Epithelial cell of prostate (primary cell): ENCODE measurements at places on chromosomes 11 and 22.

DNA sequence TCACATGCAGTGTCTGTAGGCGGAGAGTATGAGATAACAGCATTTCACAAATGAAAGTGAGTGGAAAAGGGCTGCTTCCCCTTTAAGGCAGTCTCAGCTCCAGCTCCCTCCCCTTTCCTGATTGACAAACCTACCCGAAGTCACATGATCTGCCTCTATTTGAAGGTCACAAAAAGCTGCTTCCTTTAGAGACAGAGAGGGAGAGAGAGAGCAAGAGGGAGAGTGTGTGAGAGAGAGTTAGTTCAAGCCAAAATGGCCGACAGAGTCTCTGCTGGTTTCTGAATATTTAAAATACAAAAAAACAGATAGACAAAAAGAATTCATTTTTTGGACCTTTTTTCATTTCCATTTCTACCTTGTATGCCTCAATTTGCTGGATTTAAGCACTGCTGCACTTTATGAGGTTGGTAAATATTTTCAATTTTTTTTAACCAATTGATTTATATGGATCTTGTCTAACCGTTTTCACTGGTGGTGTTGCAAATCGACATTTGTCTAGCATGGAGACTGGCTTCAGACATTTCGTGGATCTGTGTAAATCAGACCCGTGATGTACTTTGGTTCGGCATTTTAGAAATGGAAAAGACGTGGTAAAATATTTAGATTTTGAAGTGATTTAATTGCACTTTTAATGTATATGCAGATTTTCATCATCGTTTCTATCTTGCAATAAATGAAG is at the start of gene TNRC6B:
Gene TNRC6B (plus strand): TSS at position 188 of the 679 bp plus-strand sequence. CDS start 211 bp downstream, at position 399.
- peak; percentile 91 for DNase-seq

- DNase-seq = no peak
These were observed 20.8 kb downstream of the RELT start for GRCh38 chr11:73396985-73397384.

- DNase-seq = no peak
These were observed 132.5 kb downstream of the WT1 start for GRCh38 chr11:32302826-32303225.

DNA sequence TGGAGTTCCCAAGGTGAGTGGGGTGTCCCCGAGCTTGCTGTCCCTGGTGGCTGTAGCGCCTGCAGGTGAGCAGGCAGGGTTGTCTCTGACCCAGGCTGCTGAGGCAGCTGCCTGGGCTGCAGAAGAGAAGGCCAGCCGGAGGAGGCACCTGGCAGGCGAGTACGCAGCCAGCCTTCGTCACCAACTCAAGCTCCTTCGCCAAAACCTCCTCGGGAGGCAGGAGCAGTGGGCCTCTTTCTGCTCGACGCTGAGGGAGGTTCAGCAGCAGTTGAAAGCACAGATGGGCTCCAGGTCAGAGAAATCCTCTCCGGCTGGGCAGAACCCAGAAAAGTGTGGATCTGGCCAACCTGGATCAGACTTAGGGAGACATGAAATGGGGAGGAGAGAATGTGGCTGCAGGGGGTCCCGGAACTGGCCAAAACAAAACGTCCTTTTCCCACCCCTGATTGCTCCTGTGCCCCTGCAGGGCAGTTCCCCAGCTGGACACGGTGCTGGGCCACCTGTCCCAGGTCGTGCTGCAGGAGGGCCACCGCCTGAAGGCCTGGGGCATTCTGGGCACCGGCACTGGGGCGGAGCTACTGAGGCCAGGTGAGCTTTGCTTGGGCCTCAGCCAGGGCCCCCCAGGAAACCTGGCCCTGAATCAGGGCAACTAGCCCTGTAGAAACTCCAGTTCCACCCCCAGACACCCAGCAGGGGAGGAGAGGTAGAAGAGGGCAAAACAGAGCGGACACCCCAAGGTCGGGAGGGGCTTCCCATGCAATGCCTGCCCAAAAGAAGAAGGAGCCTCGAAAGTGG is 56.7 kb downstream of the BTG4 start:
- DNase-seq = no peak

GRCh38 chr11:83127310-83127637 is 29.7 kb upstream of the PCF11 start:
- no peak for DNase-seq

DNA sequence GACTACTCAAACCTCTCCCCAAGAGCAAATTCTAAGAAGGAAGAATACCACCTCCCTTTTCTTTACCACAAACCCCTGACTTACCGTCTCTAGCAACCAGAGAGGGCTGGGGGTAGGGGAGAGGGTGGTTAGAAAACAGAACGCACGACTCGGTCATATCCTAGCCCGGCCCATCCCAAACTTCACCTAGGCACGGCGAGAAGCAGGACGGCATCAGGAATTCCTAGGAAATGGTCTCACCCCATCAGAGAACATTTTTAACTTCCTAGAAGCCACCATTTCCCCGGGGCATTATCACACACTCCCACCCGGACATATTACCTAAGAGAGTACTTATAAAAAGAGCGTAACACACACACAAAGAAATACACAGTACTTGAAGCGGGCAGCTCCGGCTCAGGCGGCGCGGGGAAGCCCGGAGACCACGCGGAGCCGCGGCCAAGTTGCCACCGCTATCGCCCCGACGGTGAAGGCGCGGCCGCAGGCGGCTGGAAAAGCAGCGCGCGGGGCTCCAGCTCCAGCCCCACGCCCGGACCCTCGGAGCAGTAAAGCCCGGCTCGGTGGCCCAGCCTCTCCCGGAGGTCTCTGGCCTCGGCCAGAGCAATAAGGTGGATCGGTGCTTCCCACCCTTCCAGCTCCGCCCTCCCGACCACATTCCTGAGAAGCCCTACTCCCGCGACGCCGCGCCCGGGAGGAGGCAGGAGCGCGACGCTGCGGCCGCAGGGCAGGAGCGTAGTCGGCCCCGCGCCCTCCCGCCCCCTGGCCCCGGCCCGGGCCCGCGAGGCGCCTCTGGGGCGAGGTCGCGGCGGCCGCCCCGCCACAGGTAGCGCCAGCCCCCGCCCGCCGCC is 878 bp downstream of the RRAS2 start:
- DNase-seq = no peak

- DNase-seq = no peak
These were observed 216.2 kb upstream of the ARHGAP20 start for GRCh38 chr11:110928391-110928790.

- DNase-seq = no peak
These were observed 9.4 kb downstream of the LZTR1 start for GRCh38 chr22:20991252-20992055.

- DNase-seq = no peak
These were observed 25.9 kb upstream of the KCNJ11 start for GRCh38 chr11:17414317-17414737.

DNA sequence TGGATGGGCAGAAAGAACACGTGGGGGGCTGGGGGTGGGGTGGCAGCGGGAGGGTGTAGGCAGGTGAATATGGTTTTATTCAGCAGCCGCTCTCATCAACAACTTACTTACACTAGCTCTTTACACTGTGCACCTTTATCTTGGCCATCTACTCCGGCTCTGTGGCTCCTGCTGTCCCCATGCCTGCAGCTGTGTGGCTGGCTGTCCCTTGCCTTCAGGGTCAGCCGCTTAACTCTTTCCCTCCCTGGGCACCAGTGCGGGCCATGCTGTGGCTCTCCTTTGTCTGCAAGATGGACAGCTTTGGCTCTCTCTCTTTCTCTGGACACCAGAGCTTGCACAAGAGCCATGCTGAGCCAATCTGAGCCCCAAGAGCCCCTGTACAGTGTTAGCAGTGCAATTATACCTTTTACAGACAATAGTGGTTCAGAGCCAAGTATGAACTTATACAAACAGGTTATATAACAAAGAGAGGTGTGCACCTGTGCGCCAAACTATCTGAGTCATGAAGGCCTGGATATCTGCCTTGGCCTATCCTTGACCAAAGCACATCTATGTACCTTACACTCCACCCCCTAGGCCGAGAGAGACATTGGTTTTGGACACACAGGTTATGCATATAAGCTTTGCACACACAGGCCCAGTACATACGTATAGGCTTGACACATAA is 94.3 kb upstream of the CTSC start:
- DNase-seq = no peak

- no peak for DNase-seq
These were observed 849.8 kb upstream of the FAT3 start for GRCh38 chr11:91374794-91375193.

DNA sequence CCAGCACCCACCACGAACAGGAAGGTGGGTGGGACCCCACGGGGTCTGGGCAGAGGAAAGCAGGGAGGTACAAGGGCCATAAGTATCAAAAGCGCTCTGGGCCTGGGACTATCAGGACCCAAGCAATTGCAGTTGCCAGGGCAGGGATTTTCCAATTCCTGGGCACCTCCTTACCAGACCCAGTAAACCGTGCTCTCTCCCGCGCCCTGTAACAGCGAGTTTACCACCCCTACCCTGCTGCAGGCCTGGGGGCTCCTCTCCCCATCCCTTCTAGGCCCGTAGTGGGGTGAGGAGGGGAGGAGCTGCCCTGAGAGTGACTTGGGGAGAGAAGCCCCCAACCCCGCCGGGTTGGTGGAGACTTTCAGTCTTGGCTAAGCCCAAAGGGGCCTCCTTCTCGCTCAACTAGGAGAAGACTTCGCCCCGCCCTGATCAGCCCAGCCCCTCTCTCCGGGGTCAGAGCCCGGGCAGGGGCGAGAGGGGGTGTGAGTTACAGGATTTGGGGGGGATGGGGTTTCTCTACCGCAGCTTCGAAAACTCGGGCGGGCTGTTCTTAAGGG is 5.4 kb downstream of the PAX6 start:
- DNase-seq = no peak

DNA sequence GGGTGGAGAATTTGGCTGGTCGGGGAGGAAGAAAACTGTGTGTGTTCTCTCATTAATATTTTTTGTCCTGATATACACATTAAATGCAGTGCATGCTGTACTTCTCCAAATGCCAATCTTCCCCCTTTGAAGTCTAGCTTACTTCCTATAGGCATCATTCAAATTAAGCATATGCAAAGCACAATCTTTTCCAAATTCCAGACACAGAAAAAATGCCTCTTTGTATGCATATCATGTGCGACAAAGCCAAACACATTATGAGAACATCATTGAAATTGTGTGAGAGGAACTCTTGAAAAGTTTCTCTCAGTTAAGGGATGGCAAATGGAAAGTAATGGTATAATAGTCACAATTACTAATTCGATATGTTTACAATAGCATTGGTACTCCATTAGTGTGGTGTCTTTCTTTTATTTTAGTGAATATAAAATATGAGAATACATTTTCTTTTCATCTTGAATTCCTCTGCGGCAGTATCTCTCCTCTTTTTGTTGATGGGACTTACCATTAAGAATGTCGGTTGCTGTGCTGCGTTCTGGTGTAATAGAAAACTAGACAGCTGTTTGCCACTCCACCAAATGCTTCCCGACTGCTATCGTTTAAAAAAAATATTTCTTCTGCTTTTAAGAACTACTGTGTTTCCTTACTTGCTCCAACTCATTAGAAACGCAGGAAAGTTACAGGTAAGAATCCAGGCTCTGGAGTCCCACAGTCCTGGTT is 19.3 kb upstream of the NRIP3 start:
- DNase-seq = no peak

DNA sequence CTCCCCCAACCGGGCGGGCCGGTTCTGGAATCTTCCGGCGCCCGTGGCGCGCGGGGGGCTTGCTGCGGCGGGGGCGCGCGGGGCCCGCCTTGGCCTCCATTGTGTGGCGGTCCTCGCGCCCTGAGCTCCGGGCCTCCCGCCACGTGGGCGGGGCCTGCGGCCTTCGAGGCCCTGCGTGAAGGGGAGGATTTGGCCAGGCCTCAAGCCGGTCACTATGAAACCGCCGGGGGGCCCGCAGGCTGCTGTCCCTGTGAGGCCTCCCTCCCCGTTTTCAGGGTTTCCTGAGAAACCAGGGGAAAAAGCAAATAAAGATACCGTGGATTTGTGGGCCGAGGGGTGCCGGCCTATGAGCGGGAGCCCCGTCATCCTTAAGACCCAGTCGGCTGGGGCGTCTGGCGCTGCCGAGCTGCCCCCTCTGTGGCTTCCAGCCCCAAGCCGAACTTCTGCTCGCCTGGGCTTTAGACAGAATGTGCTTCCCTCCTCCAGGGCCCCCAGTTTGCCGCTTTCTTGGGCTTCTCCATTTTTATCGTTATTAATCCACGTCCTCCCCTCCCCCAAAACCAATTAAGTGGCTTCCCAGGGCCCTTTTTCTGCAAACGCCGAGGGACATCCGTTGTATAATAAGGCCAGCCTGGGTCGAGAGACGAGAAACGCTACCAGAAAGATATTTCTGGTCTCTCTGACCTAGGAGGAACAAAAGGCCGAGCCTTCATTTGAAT is 602 bp downstream of the EWSR1 start:
- DNase-seq = no peak

- DNase-seq = no peak
These were observed 83.6 kb downstream of the BCR start for GRCh38 chr22:23263651-23264555.

DNA sequence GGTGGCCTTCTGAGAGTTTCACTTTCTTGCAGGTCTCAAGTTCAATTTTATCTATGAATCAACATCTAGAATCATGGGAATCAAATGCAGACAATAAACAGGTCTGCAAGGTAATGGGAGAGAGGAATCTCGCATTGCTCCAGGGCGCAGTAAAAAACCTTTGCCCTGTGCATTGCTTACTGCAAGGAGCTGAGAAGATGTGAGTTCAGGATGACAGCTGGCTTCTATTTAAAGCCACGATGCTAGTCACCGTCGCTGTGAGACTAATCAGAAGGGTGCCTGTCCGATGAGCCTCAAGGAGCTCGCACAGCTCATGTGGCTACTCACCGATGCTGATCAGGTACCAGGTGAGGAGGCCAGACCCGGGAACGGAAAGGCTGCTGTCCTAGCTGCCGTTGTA is 30.2 kb upstream of the APOA1 start:
- DNase-seq = no peak

DNA sequence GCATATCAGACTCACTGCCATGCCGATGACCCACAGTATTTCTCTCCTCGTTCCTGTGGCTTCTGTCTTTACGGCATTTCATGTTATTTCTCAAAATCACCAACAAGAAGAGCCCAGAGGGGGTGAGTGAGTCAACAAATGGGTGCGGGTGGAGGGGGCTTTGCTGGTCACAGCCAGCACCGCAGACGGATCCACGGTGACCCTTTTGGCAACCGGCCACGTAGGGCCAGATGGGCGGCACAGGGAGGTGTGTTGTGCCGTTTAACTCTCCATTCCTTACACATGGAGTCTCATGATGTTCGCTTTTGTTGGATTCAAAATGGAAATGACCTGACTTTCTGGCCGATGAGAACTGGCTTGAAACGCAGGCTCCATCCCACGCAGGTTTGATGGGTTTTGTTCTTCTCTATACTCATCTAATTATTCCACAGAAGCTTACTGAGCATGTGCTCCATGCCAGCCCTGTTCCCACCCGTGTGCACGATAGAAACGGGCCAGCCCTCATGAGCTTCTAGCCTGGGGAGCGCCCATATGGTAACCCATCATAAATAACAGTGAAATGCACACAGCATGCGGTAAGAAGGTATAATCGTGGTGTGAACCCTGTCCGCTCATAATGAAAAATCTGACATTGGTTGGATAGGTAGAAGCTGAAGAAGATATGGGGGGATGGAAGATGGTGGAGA is 319.9 kb downstream of the BRD1 start:
- no peak for DNase-seq

- no peak for DNase-seq
These were observed 16.9 kb downstream of the ADORA2A start for GRCh38 chr22:24444251-24444650.

GRCh38 chr22:50011447-50012210 is 936 bp downstream of the IL17REL start:
- no peak for DNase-seq
